ENCODE measurements at places on chromosomes 4 and X.

- no peak for DNase-seq
Observed at GRCh38 chr4:39606747-39607146, 31.9 kb downstream of the SMIM14 start.

DNA sequence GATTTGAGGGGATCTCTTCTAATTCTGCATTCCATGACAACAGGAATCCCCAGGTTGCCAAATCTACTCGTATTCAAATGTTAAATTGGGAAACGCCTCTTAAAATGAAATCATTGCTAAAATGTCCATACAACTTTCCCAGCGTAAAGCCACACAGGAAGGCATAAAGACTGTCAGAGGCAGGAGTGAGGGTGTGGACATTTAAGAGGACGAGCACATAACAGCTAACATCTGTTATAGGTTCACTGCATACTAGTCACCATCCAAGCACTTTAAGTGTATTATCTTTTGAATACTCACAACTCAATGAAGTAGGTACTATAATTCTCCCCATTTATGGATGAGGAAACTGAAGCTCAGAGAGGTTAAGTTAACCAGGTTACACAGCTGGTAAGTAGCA, 35.6 kb downstream of the ATG4A start:
- no peak for DNase-seq

GRCh38 chr4:1178300-1179088, 6.1 kb upstream of the SPON2 start:
- no peak for DNase-seq

GRCh38 chr4:112185334-112185733, 40.1 kb downstream of the FAM241A start:
- DNase-seq: no peak

- no peak for DNase-seq
Observed at GRCh38 chr4:81688085-81688484, 216.4 kb upstream of the RASGEF1B start.

DNA sequence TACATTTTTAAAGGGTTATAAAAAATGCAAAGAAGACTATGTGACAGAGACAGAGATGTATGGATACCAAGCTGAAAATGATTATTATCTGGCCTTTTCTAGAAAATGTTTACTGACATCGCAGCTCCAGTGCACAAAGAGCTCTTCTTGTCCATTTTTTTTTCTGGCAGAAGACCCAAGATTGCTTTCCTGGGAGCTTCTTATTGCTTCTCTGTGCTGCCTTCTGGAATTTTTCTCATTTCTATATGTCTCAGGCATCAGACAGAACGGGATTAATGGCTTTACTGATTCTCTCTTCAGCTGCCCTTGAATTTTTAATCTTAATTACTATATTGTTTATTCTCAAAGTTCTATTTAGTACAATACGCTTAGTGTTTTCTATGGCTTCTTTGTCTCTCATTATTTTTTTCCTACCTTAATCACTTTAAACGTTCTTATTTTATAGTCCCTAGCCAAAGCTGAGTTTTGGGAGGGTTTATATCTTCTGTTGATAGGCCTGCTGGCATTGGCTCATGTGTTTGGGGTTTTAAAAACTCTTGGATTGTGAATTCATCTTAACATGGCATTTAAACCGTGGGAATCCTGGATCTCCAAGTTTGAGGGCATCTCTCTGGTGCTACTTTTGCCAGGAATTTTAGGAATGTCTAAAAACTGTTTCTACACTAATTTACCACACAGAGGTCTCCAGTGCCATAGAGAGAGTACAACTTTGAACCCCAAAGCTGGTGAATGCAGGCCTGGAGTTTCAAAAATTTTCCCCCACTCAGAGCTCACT, 138.9 kb upstream of the LNX1 start:
- DNase-seq: no peak

- no peak for DNase-seq
Observed at GRCh38 chr4:150256225-150256620, 178.0 kb downstream of the DCLK2 start.

DNA sequence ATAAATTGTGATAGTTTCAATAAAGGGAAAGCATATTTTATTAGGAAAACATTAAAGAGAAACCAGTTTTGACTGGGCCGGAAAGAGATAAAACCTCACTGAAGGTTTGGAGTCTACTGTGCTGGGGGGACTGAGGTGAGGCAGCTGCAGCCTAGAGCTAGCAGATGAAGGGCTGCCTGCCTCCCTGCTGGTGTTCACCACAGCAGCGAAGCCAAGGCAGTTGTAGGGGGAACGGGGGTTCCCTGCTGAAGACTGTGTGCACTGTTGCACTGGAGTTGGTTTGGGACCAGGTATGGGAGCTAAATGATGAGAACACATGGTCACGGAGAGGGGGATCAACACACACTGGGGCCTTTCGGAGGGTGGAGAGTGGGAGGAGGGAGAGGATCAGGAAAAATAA, 546.5 kb upstream of the SMIM31 start:
- no peak for DNase-seq

GRCh38 chrX:150849486-150849885, 49.0 kb downstream of the CD99L2 start:
- no peak for DNase-seq

GRCh38 chrX:13742397-13743176, 8.0 kb downstream of the OFD1 start:
- DNase-seq: peak; percentile 17

DNA sequence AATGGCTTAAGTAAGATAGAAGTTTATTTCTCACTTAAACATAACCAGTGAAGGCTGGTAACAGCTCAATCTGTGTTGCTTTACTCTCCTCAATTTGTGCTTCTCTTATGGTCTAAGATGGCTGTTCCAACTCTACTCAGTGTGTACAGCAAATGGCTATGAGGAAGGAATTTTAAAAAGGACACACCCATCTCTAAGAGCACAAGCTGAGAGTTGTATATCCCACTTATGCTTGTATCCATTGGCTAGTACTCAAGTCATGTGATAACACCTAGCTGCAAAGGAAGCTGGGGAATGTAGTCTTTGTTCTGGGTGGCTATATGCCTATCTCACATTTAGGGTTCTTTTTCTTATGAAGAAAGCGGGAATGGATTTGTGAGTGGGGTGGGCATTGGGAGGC, 63.3 kb downstream of the GPAT3 start:
- DNase-seq: no peak

GRCh38 chr4:90449626-90450025, 322.4 kb downstream of the CCSER1 start:
- no peak for DNase-seq

GRCh38 chr4:18689308-18690115, 668.0 kb upstream of the LCORL start:
- no peak for DNase-seq

- no peak for DNase-seq
Observed at GRCh38 chr4:148735432-148736155, 293.4 kb upstream of the NR3C2 start.

- DNase-seq: no peak
Observed at GRCh38 chr4:174256277-174256713, 27.2 kb downstream of the FBXO8 start.

GRCh38 chrX:1938190-1938589, 323.3 kb downstream of the ASMT start:
- no peak for DNase-seq
